Transverse colon (tissue), 4 donors: ENCODE measurements at places on chromosomes 12 and 14.

GRCh38 chr12:50572760-50573159 is 68.0 kb downstream of the DIP2B start:
- DNase-seq = no peak

- DNase-seq = no peak
Observed at GRCh38 chr12:132102297-132102696, 41.8 kb downstream of the DDX51 start.

DNA sequence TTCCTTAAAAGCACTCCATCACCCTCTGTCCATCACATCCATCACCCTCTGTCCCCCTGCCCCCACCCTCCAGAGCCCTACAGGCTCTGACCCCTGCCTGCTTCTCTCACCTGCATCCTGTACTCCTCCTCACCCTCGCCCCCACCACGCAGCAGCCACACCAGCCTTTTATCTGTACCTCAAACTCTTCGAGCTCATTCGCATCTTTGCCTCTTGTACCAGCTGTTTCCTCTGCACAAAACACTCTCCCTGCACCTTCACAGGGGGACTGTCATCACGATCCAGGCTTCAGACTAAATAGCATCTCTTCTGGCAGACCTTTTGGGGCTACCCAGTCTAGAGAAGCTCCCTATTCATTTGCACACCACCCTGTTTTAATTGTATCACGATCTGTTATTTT is 24.1 kb downstream of the TMEM229B start:
- no peak for DNase-seq

DNA sequence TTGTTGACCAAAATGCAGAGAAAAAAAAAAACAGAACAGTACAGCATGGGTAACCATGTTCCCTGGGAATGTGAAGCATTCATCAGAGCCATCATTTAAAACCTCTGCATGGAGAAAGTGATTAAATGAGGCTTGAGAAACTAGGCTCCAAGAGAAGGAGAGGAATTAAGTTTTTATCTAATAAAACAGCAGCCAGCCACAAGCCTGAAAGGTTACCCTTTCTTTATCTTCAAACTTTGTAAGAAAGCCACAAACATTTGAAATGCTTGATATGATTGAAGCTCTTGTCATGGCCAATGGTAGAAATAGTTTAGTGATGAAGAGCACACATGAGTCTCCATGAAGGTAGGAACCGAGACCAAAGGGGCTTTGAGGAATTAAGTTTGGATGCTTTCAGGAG is 144.9 kb upstream of the SYT1 start:
- DNase-seq = no peak

DNA sequence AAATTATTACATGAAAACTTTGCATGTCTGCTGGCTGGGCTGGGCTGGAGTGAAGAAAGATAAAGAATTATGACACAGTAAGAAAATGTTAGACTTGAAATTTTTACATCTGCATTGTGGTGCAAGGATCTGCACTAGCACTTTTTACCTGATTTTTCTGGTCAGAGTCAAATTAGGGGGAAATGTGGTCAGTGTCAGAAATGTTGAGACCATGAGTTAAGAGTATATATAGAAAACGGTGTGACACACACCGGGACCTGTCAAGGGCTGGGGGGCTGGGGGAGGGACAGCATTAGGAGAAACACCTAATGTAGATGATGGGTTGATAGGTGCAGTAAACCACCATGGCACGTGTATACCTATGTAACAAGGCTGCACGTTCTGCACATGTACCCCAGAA is 90.3 kb downstream of the IGF1 start:
- no peak for DNase-seq

DNA sequence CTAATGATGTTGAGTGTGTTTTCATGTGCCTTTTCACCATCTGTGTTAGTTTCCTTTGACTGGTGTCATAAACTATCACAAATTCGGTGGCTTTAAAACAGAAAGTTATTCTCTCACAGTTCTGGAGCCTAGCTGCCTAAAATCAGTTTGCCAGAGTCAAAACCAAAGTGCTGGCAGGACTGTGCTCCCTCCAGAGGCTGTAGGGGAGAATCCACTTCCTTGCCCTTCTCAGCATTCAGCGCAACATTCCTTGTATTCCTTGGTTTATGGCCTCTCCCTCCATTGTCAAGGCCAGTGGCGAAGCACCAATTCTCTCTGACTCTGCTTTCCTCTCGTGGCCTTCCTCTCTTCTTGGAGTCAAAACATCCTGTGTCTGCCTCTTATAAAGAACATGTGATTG is 174.2 kb upstream of the PDE3A start:
- no peak for DNase-seq
